ENCODE measurements at places on chromosomes 4 and X. TPM values are rescaled to one million over a fixed set of nuclear protein-coding genes. Genes with fewer than 3 reads are reported as not detected.

DNA sequence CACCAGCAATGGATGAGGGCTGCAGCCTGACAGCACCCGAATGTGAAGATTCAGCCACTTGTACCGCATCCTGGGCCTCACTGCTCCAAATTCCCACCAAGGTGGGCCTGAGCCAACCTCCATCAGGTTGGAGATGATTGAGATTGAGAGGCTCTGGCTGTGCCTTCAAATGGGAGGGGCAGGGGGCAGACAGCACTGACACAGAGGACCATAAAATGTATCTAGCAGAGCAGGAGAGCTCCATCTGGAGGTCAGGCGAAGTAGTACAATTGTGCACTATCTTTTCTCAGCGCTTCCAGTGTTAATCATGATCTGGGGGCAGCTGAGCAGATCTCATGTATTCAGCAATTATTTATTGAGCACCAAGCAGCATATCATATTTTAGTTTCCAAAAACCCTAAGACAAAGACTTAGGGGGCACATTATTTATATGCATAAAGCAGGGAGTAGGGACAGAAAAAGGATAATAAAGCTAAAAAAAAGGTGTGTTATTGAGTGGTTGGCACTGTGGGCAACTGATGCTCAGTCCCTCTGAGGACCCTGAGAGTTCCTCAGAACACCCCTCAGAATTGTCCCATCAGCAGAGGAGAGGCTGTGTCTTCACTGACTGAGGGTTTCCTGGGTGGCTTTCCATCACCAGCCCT lies 31.6 kb upstream of the C1QTNF7 start:
- peak; percentile 70 for DNase-seq

DNA sequence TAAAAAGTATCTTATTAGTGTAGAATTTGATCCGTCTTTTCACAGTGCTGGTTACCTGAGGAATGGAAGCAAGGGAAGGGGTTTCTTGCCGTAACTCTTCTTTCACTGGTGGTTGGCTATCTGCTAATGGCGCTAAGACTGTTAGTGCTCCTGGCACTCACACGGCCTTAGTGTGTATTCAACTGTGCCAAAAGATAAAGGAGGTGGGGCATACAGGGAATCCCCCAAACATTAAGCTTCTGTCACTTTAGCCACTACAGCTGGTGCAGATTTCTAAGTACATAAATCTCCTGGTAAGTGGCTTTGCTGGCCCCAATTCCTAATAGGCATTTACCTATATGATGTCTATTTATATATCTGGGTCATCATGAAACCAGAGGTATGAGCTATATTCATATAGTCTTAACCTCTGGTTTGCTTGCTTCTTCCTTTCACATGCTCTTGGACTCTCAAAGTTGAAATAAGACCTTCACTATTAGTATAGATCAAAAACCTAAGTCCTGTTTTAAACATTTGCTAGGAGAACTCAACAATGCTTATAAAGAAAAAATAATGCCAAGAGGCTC lies 95.1 kb downstream of the TSPAN7 start:
- DNase-seq, result no peak

- no peak for DNase-seq
Observed at GRCh38 chr4:143351149-143351691, 14.5 kb downstream of the GAB1 start.

The CXCL8 gene
- polyA plus RNA-seq, result 0.66 TPM

DNA sequence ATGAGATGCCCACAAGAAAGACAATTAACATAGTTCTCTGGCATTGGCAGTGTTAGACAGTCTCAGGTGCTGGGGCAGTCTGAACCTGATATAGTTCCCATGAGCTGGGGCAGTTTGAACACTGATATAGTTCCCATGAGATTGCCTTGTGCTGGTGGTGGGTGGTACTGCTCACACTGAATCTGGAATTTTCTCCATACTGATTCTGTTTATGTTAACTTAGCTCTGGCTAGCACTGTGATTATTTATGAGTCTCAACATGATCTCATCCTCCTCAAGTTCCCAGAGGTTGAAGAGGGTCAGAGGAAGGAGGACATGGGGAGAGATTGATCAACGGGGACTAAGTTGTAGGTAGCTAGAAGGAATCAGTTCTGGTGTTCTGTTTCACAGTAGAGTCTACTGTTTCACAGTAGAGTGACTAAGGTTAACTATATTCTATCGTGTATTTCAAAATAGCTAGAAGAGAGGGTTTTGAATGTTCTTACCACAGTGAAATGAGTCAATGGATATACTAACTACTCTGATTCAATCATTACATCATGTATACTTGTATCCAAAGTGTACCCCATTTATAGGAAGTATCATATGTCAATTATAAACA lies 379.9 kb downstream of the ADAM29 start:
- DNase-seq, result no peak

DNA sequence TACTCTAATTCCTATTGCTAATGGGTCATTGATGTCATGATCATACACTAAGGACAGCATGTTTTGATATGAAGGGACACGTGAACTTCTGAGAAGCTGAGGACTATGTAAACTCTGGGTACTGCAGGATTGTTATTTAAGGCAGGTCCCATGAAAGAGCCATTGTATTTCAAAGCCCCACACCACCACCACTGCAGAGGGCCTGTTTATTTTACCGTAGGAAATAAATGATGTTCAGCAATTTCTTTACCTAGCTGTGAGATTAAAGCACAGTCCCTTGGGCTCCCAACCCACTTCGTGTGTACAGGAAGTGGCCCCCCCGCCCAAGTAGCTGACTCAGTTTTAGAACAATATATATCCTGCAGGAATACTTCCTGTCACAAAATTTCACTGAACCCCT lies 89.8 kb upstream of the ACSL4 start:
- DNase-seq, result no peak

DNA sequence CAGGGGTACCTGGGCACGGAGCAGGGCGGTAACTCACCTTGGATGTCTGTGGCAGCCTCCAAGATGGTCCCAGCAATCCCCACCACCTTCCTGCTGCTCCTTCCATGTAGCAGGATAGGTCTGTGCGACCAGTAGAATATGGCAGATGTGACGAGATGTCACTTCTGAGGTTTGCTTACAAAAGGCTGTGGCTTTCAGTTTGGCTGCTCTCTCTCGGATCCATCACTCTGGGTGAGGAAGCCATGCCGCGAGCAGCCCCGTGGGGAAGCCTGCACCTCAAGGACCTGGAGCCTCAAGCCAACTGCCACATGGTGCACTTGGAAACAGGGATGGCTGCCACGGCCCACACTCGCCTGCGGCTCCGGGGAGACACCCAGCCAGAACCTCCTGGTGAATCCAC lies 37.6 kb downstream of the WFS1 start:
- DNase-seq, result no peak

DNA sequence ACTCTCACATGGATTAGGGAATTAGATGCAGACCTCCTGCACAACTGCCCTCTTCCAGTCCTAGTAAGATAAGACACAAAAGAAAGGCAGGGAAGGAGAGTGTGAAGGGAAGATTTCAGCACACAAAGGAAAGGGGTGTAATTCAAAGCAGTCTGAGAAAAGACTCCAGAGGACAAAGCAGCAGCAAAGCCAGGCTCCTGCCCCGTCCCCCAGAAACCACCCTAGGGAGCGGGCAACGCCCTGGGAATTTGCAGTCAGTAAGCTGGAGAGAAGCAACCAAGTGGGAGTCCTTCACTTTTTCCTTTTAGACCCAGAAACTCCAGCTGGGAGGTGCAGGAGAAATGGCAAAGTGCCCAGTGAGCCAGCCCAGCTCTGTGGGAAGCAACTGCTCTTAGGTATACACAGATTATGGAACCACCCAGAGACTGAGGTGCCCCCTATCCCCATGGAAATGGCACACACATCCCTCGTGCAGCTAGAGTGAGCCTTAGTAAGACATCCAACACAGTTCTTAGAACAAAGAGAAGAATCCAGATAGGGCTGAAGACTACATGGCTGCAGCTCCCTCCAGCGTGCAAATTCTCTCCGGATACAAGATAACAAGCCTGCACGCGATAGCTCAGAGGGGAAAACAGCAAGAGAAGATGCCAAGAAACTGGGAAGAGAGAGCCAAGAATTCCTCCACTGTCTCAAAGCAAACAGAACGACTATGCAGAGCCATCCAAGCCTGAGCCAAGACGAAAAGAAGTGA lies 26.5 kb upstream of the IRAK1 start:
- DNase-seq, result peak; percentile 78

DNA sequence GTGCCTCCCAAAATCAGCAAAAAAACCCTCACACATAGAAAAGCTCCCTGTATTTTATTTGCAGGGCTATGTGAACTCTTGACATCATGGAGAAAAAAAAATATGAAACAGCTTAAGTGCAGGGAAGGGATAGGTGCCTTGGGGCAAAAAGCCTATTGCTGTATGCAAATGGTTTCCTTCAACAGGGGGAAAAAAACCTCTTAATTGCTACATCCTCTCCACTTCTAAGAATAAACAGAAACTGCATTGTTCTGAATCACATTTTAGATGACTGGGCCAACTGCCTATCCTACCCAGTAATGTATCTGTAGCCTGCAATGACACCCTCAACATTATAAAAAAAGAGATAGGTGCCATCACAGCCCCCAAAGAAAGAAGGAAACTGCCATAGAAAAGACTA lies 229.4 kb upstream of the GALNTL6 start:
- no peak for DNase-seq

DNA sequence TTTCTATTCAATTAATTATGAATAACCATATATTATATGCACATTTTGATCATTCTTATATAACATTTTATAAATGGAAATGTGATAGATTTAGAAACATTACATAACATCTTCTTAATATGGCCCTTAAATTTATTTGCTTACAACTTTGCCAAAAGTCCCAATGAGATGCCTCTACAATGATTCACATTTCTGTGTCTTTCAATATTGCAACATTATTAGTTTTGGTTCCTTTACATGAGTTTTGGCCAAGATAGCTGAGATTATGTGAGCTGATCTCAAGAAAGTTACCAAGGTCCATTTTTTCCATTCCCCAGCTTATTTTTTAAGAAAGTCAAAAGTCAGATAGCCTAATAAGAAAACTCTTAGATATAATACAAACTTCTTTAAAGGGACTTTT lies 361.2 kb downstream of the PCDH7 start:
- no peak for DNase-seq

The MAGEB10 gene
- polyA plus RNA-seq, result 5.7 TPM

DNA sequence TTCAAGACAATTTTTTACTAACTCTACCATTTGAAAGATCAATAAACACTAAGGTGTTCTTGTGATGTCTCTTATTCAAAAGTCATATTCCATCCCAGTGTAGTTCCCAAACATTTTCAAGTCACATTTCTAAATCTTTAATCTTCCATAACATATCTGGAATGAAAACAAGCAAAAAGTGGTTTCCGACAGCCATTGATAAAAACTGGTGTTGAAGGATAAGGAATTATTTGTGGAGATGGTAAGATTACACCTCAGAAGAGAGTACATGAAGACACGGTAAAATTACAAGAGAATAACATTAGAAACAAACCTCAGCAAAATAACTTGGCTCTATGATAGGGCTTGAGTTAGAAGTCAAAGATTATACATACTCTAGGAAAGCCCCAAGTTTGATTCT lies 4.3 kb downstream of the CHIC2 start:
- DNase-seq, result no peak

DNA sequence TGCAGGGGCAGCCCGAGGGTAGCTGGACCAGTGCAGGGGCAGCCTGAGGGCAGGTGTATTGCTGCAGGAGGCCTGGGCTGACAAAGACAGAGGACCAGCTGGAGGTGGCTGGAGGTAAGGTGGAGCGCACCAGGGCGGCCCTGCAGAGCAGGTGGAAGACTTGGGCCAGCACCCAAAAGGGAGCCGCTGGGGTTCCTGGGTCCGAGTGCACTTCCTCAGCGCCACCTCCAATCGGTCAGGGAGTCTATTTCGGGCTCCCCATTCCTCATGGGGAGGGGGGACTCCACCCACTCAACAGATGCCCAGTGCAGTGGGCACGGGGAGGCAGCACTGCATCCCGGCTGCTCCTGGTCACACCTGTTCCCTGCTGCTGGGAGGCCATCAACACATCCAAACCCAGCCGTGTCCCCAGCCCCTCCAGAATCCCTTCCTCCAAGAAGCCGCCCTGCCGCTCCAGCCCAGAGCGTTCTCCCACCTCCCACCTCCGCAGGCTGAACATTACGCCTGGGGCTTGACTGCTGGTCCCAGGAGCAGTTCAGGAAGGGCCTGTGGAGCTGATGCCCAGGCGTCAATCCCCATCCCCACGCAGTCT lies 1.5 kb downstream of the LRPAP1 start:
- no peak for DNase-seq
